ENCODE measurements at places on chromosomes 1 and 21.
A peak's percentile ranks its signal among the peaks of the same experiment; 100 is the strongest.

DNA sequence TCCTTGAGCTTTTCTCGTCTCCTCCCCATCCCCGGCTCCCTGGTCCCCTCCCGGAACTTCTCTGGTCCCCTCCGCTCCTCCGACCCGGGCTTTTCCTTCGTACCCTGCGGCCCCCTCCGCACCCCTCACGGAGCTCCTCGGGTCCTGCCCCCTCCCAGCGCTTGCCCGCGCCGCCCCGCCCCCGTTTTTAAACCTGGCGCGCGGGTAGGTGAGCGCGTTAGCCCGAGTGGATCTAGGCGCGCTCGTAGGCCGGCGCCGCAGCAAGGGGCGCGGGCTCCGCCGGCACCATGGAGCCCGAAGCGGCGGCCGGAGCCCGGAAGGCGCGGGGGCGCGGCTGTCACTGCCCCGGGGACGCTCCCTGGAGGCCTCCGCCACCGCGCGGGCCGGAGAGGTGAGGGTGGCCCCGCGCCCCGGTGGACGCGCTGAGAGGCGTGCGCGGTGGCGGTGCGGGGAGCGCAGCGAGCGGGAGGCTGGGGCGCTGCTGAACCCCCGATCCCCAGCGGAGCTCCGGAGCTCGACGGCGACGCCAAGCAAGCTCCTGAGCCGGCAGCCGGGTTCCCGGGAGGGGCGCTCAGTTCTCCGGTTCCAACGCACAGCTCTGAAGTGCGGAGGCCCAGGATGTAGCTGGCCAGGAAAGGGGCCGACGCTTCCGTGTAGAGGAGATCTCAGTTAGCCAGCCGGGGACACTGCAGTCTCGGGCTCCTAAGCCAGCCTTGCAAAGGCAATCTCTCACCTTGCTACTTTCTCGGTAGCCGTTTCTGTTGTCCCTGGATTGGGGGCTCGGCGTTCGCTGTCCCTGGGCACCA is at the start of gene RIPPLY3:
Gene RIPPLY3 (plus strand): TSS at position 217 of the 806 bp plus-strand sequence. CDS start 71 bp downstream, at position 288.
- DNase-seq: peak; percentile 5

- no peak for DNase-seq
Measured at GRCh38 chr1:114103992-114104391, 49.7 kb downstream of the SYT6 start.

GRCh38 chr1:113389359-113389952 is 859 bp upstream of the MAGI3 start:
- DNase-seq: no peak

GRCh38 chr1:158145173-158145719 is 35.4 kb upstream of the CD1D start:
- DNase-seq: no peak

DNA sequence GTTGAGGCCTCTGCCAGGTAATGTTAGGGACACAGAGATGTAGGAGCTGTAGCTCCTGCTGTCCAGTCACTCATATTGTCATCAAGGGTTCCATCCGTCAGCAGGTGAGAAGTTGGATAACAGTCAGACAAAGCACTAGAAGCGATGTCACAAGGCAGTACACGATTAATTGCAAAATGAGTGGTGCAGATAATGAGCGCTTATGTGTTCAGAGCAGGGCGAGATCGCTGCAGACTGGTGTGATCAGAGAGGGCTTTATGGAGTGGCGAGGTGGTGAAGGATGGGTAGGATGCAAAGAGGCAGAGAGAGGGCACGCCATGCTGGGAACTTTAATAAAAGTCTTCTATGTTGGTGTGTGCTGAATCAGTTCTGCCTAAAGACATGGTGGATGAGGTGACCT is 8.8 kb downstream of the TMCC2 start:
- no peak for DNase-seq

DNA sequence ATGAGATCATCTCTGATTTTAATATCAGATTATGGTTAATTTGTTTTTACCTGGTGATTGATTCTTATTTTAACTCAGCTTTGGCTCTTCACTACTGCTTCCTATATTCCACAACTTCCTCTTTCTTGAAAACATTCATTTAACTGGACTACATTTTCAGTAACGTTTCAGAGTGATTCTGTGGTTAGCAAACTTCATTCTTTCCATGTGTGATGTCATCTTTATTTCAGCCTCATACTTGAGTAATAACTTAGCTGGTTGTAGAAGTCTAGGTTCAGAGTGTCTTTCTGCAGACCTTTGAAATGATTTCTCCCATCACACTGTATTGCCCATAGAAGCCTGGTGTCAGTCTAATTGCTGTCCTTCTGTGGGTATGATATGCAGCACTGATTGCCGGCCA is 36.0 kb upstream of the SLC35F3 start:
- no peak for DNase-seq

DNA sequence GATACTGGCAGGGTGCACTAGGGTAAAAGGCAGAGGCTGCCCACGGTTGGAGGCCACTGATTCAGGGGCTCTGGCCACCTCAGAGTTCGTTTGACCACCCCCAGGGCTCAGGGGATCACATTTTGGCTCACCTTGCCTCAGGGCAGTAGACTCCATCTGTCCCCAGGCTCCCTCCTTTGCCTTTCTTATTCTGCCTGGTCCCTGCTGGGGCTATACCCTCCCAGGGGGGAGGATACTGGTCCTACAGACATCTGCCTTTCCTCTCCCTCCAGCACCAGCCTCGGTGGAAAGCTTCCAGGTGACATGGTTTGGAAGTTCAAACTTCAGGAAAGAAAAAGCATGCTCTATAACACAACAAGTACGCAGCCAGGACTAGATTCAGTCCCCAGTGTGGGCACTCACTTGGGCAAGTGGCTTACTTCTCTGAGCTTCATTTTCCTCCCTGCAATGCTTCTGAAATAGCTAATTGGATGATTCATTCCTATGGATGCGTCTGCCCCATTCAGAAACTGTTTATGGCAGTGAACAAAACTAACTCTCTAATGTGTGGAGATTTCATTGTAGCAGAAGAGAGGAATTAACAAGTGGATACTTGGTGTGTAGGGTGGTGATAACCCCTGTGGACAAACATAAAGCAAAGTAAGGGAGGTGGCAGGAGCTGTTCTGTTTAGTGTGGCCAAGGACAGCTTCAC is 154.8 kb downstream of the TRABD2B start:
- DNase-seq: no peak
